ENCODE measurements at places on chromosomes 1 and 21.

- DNase-seq, result no peak
These were observed 187.9 kb downstream of the PATJ start for GRCh38 chr1:61930116-61930645.

GRCh38 chr1:197099444-197099843 lies 32.4 kb upstream of the F13B start:
- no peak for DNase-seq

DNA sequence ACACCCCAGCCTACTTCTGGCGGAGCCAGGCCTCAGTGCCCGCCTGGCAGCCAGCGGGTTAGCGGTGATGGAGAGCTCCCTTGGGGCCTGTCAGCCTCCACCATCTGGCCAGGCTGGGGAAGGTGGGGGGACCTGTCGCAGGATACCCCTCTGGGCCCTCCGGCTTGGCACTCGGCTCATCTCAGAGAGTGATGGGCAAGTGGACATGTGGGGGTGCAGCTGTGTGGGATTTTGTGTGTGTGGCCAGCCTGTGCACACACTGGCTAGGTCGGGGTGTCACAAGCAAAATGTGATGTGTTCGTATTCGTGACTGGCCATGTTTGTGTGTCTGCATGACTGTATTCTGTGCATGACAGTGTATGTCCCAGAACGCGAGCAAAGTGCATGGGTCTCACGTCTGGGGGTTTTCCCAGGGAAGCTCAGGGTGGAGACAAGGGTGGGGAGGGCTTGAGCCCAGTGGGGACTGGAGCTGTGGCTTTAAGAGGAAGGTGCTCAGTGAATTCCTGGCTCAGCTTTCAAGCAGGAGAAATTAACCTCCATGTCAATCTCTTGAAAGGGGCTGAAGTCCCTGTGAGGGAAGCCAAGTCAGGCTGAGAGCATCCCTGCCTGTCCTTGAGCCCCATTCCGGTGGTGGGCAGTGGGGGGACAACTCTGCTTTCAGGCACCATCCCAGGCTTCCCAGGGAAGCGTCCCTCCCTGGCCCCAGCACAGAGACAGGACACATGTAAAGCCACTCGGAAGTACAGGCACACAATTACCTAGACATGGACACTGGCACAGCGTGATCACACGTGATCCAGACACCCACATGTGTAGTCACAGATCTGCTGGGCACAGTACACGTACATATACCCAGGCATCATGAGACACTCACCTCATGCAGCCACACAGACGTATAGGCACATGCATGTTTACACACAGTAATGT lies 21.1 kb upstream of the ADGRB2 start:
- DNase-seq, result no peak

- DNase-seq, result no peak
These were observed 1078.3 kb downstream of the NCAM2 start for GRCh38 chr21:22076471-22076870.

DNA sequence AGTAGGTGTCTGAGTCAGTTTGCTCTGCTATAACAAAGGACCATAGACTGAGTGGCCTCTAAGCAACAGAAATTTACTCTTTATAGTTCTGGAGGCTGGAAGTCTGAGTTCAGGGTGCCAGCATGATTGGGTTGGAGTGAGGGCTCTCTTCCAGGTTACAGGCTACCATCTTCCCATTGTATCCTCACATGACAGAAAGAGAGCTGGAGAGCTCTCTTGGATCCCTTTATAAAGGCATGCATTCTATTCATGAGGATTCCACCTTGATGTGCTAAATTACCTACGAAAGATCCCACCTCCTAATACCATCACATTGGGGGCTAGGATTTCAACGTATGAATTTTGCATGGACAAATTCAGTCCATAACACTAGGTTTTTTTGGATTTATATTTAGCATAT lies 79.6 kb downstream of the LTN1 start:
- no peak for DNase-seq

DNA sequence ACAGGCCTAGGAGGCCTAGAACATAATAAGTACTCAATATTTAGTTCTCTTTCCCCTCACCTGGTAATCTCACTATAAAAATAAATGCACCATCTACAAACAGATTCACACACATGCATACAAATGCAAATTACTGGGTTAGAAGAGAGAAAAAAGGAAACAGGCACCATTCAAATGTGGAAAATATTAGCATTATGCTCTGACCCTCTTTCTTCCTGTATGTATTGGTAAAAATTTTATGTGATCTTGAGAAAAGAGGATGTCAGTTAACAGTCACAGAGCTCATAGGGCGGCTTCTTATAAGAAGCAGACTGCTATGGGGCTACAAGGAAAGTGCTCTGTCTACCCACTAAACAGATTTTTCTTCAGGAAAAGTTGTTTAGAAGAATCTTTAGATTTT lies 565.4 kb downstream of the LMO4 start:
- DNase-seq, result no peak

All from stimulated activated CD4-positive, alpha-beta T cell treated with anti-CD3 and anti-CD28 coated beads, Interleukin-1b, Interleukin-23, amount 100 ng/mL, for 4 hours (primary cell).